ENCODE measurements at places on chromosomes 12 and 14. TPM values are rescaled to one million over a fixed set of nuclear protein-coding genes. Genes with fewer than 3 reads are reported as not detected.

Gene TAS2R13
- not detected for total RNA-seq

Gene ADAMTS20
- total RNA-seq, result not detected

Gene PTGDR
- not detected for total RNA-seq

Gene GALNT4
- 13.1 TPM for total RNA-seq

Gene NEUROD4
- total RNA-seq, result not detected

Gene TRPV4
- 2.5 TPM for total RNA-seq

Gene TPPP2
- not detected for total RNA-seq

Gene SERPINA9
- not detected for total RNA-seq

Gene LGR5
- total RNA-seq, result not detected

Gene UNC119B
- 23.9 TPM for total RNA-seq

Gene TEX22
- 0.35 TPM for total RNA-seq

Gene CLMN
- total RNA-seq, result under 0.01 TPM

Gene IL26
- total RNA-seq, result not detected

Gene BHLHE41
- total RNA-seq, result 2.6 TPM

Gene SMARCC2
- 30.7 TPM for total RNA-seq

Gene LRRC43
- total RNA-seq, result 11.5 TPM

Gene IFI27
- 1.4 TPM for total RNA-seq

Gene KRT85
- total RNA-seq, result not detected

Gene ERP29
- 56.7 TPM for total RNA-seq

Data from myometrial cell (primary cell).